ENCODE measurements at places on chromosomes 7 and 10. TPM values are rescaled to one million over a fixed set of nuclear protein-coding genes. Genes with fewer than 3 reads are reported as not detected.

FAM237B gene
- 0.17 TPM for polyA plus RNA-seq

PAPOLB gene
- polyA plus RNA-seq: 65.2 TPM

GJC3 gene
- polyA plus RNA-seq: 0.79 TPM

ACSM6 gene
- not detected for polyA plus RNA-seq

SYT15B gene
- 0.37 TPM for polyA plus RNA-seq

IL6 gene
- 0.47 TPM for polyA plus RNA-seq

FXYD4 gene
- 2.6 TPM for polyA plus RNA-seq

OR2A1 gene
- 0.20 TPM for polyA plus RNA-seq

Data from testis (tissue), 5 donors.